ENCODE measurements at places on chromosomes 4 and X.

GRCh38 chrX:65528293-65528692 is 6.3 kb downstream of the LAS1L start:
- no peak for DNase-seq

- DNase-seq, result peak; percentile 34
These were observed at the start of gene RAB39B for GRCh38 chrX:155263854-155264628. RAB39B (minus strand) TSS chrX:155264491; CDS start chrX:155264288, 203 bp downstream.

- DNase-seq, result no peak
These were observed 129.6 kb downstream of the DHRSX start for GRCh38 chrX:2371026-2371711.

GRCh38 chrX:151789179-151789800 is 54.7 kb downstream of the CNGA2 start:
- no peak for DNase-seq

GRCh38 chrX:134737061-134737460 is 78.8 kb upstream of the PLAC1 start:
- DNase-seq, result no peak
